MCF 10A (cell line): ENCODE measurements at places on chromosomes 7 and 10.

- DNase-seq: no peak
Measured at GRCh38 chr10:102834143-102834542, 3.1 kb downstream of the CYP17A1 start.

DNA sequence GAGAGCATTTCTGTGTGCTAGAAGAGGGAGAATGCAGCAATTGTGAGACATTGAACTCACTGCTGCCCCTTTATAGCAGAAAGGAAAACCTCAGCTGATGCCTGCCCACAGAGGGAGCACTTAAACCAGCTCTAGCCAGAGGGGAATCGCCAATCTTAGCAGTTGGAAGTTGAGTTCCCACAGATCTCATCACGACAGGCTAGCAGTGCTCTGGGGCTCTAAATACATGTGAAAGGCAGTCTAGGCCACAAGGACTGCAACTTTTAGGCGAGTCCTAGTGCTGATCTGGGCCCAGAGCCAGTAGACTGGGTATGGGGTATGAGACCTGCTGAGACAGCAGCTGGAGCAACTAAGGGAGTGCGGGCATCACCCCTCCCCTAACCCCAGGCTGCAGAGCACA lies 25.2 kb upstream of the PRR15 start:
- peak; percentile 6 for DNase-seq

DNA sequence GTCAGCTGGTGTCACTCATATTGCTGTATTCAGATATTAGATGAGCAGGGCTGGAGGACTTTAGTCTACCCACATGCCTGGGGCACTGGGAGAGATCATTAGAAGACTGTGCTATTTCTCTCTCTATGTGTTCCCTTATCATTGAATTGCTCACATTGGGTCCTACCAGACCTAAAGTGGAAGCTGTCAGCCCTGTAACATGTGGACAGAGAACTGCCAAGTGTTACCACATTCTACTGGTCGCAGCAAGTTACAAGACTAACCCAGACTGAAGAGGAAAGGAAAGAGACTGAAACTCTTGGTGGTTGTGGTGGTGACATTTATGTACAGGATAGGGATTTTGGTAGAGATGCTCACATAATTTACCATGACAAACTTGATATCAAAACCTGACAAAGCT lies 627.1 kb upstream of the FZD8 start:
- DNase-seq: no peak

- DNase-seq: peak; percentile 15
Measured at GRCh38 chr7:29935111-29935510, 54.5 kb downstream of the SCRN1 start.

GRCh38 chr7:3754493-3755341 lies 453.7 kb downstream of the SDK1 start:
- DNase-seq: no peak

DNA sequence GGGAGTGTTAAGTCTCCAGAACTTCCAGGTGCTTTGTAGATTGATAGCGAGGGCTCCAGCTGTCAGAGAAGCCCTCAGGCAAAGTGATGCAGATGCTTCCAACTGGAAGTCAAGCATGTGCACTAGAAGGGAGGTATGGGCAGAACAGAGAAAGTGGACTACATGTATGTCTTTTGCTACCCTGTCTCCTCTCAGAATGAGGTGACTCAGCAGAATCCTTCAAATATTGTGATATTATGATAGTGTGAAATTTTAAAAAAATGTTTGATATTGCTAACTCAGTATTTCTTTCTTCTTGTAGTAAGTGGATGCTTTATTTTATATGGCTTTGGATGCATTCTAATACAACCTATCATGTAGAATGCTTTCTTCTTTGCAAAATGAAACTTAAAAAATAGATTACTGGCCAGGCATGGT lies 138.9 kb upstream of the SVIL start:
- DNase-seq: no peak

DNA sequence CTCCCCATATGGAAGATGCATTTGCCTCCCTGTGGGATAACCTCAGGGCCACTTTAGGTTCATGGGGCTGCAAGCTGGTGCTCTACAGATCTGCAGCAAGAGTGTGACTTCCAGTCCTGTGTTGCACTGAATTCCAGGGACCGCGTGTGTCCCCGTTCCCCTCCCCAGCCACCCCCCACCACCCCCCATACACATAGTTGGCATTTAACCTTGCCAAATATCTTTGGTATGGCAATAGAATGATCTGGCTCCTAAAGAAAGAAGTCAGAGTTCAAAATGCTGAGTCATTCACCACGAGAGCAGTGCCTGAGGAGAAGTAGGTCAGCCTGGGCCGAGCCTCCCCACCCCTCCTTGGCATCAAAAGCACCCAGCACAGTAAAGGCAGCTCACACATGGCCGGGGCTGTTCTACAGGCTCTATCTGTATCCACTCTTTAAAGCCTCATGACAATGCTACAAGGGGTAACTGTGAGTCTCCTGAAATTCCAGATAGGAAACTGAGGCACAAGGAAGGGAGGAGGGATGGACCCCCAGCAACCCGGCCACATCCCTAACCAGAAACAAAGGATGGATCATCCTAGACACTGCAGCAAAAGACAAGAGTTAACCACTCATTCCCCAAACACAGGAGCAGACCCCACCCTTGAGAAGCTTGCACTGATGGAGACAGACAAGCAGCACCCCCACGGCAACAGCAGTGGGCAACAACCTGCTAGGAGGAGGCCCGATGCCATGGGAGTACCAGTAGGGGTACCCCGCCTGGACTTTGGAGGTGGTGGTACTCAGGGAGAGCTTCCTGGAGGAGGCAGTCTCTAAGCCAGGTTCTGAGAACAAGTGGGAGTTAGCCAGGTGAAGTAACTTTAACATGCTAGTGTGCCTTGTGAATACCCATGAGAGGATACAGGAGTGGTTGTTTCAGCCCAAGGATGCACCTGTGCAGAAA lies 70.3 kb upstream of the NANOS1 start:
- DNase-seq: peak; percentile 86

DNA sequence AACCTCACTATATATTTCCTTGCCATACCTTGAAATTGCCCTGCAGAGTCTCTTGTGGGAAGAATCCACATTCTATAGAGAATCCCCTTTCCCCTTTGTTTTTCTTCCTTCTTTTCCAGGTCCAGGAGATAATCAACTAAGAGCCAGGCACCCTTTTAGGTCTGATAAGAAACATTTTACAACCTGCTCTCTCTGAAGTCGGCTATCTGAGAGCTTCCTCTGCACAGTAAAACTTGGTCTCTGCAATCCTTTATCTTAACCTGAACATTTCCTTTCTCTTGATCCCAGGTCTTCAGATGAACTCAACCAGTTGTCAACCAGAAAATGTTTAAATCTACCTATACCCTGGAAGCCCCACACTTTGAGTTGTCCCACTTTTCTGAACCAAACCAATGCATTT lies 19.5 kb upstream of the PTER start:
- no peak for DNase-seq
